Stimulated activated CD8-positive, alpha-beta memory T cell treated with anti-CD3 and anti-CD28 coated beads, Interleukin-2, amount 100 ng/mL, for 1 hour (primary cell): ENCODE measurements at places on chromosomes 12 and 14.

GRCh38 chr12:99087278-99087677 is 442.2 kb downstream of the APAF1 start:
- DNase-seq: no peak

DNA sequence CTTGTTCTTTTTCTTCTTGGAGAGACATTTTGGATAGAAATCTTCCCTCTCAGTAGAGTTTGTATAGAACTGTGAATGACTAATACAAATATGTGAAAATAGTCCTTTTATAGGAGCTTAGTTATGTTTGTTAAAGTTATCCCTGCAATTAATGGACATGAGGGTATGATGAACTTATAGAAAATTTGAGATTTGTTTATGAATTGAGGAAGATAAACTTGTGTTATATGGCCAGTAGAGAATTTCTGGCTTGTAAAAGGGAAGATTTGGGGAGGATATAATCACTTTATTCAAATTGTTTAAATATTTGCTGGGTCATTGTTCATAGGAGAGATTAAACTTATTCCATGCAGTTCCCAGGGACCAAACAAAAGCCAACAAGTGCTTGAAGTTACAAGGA is 119.6 kb downstream of the DAAM1 start:
- no peak for DNase-seq

GRCh38 chr12:67702136-67702535 is 53.6 kb downstream of the DYRK2 start:
- DNase-seq: no peak

- DNase-seq: no peak
These were observed 150.2 kb downstream of the SRGAP1 start for GRCh38 chr12:63994704-63995103.

GRCh38 chr12:68478516-68479260 is 132.0 kb upstream of the RAP1B start:
- DNase-seq: no peak

- no peak for DNase-seq
These were observed 183.8 kb upstream of the SFSWAP start for GRCh38 chr12:131527092-131527491.

DNA sequence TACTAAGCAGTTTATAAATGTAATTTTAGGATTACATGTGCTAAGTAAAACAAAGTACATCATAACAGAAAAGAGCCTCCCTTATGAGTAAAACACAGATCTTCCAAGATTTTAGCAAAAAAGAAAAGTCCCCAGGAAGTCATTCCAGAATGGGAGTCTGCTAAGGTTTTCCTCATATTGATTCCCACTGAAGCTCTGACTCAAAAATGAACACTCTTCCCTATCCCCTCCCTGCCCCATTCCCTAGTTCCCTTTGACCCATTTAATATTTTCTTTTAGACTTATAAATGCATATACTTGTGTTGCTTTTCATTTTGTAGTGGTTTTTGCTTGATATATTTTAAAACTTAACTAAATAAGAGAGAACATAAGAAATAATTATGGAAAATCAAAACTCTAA is 40.1 kb downstream of the PTGER2 start:
- DNase-seq: no peak

DNA sequence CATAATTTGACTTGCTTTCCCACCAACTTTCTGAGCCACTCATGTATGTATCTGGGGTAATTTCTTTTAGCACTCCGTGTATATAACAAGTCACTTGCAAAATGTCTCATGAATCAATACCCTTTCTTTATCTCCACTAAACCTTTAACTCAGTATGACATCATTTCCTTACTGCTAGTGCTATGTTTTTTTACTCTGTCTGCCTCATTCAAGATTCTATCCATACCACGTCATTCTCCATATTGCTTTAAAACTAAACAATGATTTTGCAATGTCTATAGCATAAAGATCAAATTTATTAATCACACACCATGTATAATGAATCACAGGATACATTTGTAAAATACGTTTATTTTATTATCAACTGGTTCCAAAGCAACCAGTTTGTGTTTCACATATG is 178.2 kb downstream of the PIK3C2G start:
- no peak for DNase-seq

GRCh38 chr14:82394916-82395315 is 861.3 kb upstream of the SEL1L start:
- DNase-seq: no peak

- no peak for DNase-seq
These were observed 5.0 kb upstream of the GAPDH start for GRCh38 chr12:6529291-6529737.

- DNase-seq: no peak
These were observed 7.7 kb downstream of the TBX5 start for GRCh38 chr12:114397978-114398881.

DNA sequence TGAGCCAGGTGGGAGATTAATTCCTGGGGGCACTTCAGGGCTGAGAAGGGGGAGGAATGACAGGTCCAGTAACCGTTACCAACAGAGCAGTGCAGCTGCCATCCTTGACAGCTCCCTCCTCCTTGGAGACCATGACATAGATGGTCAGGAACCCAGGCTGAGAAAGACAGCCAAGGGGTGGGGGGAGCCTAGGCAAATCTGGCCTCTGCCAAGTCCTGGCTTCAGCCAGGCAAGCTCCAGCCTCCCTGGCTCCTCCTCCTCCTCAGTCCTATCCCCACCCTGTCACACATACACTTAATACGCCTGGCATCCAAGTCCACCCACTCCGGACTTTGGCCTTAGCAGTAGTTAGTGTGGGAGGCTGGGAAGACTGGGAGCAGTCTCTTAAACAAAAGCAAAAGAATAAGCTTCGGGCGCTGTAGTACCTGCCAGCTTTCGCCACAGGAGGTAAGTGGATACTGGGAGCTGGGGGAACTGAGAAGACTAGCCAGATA is at the start of gene RDH5:
Gene RDH5 (plus strand): TSS at position 323 of the 494 bp plus-strand sequence. CDS start 792 bp downstream, outside the sequence.
- no peak for DNase-seq

- DNase-seq: no peak
These were observed 1.8 kb downstream of the PXMP2 start for GRCh38 chr12:132689227-132689626.

DNA sequence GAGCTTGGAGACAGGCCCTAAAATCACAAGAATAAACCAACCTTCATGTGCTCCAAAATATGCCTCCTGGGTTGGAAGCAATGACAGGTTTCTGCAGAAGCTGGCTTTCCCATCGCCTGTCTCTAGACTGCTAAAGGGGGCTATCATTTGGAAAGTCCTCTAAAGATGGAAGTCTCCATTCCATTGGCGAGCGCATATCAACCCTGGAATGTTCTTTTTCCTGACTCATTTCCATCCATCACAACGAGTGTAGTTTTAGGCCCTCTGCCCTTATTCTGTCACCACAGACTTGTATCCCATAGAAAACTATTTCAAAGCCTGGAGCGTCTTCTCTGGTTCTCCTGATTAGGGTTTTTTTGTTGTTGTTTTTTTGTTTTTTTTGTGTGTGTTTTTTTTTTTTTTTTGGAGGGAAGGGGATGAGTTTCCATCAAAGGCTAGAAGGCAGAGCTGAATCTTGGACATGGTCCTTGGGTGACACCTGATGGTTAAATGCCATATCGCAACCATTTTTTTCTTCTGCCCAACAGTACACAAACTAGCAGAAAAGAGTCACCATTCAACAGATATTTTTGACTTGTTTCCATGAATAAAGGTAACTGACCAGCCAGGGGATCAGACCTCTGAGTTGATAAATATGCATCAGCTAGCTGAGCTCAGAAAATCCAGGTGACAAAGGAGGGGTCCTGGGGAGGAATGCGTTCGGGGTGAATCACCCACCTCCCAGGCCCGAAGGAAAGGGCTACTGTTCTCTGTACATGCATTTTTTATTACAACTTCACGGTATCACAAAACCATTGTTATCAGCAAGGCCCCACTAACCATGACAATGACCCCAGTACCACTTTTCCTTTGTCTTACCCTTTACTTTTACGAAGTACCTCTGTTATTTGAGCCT is 40.5 kb downstream of the KCNA5 start:
- no peak for DNase-seq

GRCh38 chr12:91774434-91774921 is 371.2 kb downstream of the BTG1 start:
- DNase-seq: no peak

DNA sequence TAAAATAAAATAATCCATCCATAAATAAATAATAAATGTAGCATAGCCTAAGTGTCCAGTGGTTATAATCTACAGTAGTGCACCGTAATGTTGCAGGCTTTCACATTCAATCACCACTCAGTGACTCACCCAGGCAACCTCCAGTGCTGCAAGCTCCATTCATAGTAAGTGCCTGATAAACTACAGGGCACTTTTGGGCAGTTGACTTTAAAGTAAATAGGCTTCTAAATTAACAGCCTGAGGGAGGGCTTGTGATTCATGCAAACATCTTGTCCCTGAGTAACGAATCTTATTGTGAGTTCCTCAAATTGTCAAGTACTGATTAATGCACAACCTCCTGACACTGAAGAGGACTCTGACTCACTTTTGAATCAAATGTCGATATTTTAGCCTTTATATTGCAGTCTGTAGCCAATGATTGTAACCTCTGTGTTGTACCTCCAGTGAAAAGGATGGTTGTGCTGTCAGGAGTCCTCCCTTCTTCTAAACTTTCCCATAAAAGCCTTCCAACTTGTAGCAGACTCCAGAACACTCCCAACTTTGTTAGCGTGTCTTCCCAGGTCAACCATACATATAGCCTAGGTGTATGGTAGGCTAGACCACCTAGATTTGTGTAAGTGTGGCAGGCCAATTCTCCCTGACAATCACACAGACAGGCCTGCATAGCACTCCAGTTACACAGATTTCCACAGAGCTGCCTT is 55.0 kb upstream of the BICD1 start:
- DNase-seq: no peak

- DNase-seq: no peak
These were observed 26.1 kb upstream of the STAC3 start for GRCh38 chr12:57276935-57277563.
